ENCODE measurements at places on chromosomes 2 and 18.

GRCh38 chr2:218999881-219000568 is 6.8 kb upstream of the CRYBA2 start:
- DNase-seq = no peak

DNA sequence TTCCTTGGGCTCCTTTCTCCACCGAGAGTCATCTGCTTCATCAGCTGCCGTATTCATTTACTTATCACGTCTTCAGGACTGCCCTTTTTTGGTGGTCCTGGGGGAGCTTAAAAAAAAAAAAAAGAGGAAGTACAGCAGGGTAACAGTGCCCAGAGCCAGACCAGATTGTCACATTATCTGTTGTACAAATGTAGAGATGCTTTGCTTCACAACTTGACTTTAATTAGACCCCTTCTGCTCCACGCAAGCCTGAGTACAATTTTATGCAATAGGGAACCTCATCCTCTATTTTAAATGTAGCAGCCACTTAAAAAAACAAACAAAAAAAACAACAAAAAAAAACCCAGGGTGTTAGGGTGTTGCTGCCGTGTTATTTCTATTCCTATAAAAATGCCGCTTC is 128.3 kb downstream of the PRPF40A start:
- DNase-seq = no peak

GRCh38 chr2:20472569-20472968 is 25.7 kb downstream of the RHOB start:
- no peak for DNase-seq

DNA sequence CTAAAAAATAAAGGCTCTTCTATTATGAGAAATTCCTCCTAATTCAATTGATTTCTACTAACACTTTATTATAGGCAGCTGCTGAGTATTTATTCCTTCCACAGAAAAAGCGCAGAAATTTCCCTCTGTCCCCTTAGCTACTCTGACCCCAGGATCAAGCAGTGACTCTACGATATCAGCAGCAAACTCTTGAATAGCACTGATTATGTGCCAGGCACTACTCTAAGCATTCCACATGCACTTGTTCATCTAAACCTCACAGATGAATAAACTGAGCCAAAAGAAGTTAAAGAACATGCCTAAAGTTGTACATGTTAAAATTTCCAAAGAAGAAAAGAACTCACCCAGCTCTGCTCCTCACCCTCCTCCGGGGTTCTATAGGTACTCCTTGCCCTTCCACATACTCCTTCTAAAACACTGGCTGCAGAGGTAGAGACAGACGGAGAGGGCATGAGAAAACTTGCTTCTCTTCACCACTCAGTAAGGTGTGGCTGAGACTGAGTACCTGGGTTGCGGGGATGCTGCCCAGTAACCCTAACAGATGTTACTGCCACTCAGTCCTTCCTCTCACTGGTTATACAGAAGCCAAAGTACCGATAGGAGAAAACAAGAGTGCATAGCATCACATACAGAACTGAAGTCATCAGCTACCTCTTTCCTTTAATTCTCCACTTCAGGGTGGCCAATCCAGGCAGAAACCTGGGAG is 9.9 kb downstream of the C1D start:
- DNase-seq = no peak

DNA sequence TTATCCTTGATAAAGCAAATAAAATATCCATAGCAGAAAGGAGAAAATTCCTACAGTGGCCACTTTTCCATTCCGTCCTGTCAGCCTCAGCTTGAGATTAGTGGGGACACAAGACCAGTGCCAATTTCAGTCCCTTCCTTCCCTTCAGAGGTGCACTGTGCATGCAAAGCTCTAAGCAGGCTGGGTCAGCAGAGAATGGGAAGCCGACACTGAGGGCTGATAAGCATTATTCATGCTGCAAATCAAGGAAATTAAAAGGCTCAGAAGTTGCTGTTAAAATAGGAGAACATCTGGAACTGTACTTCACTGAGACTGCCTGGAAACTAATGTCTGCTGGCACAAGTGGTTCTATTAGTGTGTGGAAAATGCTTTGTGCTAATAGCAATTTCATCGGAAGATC is 534.3 kb downstream of the ADCYAP1 start:
- DNase-seq = no peak

DNA sequence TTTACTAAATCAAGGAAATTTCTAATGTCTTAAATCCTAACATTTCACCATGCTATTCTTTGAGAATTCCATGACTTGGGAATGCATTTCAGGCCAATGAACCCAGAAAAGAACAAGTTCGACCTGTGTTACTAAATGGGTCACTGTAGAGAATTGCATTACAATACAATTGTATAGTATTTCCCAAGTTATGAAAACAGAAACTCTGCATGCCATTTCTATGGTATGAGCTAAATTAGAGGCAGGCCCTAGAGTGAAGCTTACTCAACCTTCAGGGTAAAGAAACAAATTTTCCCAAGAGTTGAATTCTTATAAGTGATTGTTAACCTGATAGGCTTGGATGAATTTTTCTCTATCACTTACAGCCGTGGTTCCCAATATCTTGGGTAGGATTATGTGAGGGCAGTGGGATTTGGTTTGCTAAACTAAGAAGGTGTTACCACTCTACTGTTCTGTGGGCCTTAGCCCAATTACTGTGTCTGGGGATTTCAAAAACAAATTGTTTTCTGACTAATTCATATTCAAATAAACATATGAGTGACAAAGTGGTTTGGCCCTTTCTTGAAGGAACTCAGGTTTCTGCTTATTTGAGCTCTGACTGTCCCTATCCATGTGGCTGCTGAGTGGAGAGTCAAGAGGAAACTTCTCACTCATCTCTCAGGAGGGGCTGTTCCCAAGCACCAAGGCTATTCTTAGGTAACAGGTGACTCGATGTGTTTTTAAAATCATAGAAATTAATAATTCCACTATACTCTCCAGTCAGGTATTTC is 11.2 kb upstream of the SERPINB7 start:
- DNase-seq = no peak

- no peak for DNase-seq
These were observed 25.6 kb downstream of the DNMT3A start for GRCh38 chr2:25316101-25316500.

DNA sequence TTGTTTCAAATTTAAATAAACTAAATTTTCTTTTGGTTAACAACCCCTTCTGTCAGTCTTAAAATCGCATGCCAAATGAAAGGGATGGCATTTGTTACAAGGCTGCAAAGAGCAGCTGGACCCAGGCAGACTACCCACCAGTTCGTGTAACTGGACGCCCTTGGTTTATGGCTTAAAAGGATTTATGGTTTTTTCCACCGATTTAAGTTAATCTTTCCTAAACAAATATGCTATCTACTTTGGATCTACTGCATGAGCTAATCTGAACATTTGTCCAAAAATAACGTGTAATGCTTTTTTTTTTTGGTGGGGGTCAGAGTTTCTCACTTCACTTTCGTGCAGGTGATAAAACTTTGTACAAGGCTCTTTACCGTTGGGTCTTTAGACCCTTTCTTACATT is 62.9 kb downstream of the DIS3L2 start:
- DNase-seq = no peak

- no peak for DNase-seq
These were observed 21.0 kb downstream of the PAX8 start for GRCh38 chr2:113257516-113258264.

GRCh38 chr2:69584127-69584889 is 59.2 kb downstream of the AAK1 start:
- DNase-seq = no peak

DNA sequence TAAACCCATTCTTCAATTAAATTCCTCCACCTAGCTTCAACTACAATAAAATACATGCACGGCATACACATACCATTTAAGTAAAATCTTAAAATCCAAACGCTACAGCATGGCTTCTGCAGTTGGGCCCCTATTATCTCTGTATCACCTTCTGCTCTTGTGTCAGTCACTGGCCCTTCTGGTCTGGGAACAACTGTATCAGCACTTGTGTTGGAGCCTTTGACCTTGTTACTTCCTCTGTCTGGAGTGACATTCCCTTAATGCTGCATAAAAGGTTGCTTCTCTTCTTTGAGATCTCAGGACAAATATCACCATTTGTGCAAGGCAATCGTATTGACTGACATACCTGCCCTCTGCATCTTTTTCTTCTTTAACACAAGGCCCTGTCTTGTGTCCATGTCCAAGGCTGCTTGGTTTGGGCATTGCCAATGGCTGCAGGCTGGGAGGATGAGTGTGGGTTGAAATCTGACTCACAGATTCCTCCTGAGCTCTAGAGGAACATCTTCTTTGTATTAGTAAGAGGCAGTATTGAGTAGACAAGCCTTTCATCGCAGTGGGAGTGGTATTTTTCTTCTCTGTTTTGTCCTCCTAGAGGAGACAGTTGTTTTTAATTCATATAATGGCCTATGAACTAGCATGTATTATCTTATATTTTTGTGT is 267.8 kb upstream of the TRIB2 start:
- no peak for DNase-seq

DNA sequence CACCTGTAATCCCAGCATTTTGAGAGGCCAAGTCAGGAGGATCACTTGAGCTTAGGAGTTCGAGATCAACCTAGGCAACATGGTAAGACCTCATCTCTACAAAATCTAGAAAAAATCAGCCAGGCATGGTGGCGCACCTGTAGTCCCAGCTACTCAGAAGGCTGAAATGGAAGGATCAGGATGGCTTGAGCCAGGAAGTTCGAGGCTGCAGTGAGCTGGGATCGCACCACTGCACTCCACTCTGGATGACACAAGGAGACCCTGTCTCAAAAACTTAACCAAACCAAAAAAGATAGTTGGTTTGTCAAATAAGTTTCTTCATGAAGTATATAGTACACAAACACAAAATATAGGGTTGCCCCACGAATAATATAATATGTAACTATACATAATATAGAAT is 197.6 kb downstream of the DPP4 start:
- no peak for DNase-seq

DNA sequence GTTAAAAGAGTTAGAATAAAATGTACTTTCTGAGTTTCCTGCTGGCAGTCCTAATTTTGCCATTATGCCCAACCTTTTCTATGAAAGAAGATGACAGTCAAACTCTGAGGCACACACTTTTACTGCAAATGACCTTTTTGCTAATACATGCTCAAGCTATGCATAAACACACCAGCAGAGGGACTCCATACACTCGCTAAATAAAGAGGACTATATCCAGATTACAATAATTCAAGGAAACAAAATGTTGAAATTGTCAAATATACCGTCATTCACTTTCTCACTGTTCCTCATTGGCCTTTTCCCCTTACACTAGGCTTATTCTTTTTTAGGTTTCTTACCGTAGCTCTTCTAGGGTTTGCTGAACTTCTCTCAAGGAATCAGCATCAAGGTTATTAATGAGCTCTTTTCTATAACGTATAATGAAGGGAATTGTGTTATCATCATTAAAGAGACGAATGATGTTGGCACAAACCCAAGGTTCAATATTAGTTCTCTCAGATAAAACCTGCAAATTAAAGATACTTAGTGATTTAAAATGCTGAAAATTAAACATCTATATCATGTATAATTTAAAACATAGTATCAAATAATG is 25.7 kb downstream of the SRBD1 start:
- DNase-seq = no peak

- no peak for DNase-seq
These were observed 496.0 kb downstream of the ERBB4 start for GRCh38 chr2:212042562-212042961.

DNA sequence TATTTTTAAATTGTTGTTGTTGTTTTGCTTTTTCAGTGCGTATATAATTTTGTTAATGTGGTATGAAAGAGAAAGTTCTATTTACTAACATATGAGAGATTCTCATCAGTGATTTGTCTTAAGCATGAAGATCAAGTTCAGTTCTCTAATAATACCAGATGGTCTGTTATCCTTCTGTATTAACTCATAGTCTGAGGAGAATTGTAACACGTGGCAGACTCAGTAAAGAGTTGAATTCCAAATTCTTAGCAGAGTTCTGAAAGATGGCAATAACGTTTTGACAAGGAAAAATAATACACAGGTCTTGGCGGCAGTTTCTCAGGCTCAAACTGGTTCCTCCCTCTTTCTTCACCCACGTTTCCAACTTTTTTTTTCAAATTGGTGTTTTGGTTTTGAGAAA is 17.2 kb upstream of the COL3A1 start:
- DNase-seq = no peak

GRCh38 chr2:182142062-182142461 is 156.4 kb downstream of the PPP1R1C start:
- DNase-seq = no peak
